Activated CD4-positive, alpha-beta memory T cell treated with anti-CD3 and anti-CD28 coated beads, Interleukin-2, amount 10 ng/mL, durations not matched to agents 7 days and 5 days (primary cell): ENCODE measurements at places on chromosomes 2 and 18. TPM values are rescaled to one million over a fixed set of nuclear protein-coding genes. Genes with fewer than 3 reads are reported as not detected.

Gene VWC2L
- total RNA-seq = not detected

GRCh38 chr2:200356321-200356720 lies 49.8 kb downstream of the SPATS2L start:
- no peak for DNase-seq

Gene TWIST2
- total RNA-seq = not detected

Gene FN1
- total RNA-seq = 2.2 TPM

DNA sequence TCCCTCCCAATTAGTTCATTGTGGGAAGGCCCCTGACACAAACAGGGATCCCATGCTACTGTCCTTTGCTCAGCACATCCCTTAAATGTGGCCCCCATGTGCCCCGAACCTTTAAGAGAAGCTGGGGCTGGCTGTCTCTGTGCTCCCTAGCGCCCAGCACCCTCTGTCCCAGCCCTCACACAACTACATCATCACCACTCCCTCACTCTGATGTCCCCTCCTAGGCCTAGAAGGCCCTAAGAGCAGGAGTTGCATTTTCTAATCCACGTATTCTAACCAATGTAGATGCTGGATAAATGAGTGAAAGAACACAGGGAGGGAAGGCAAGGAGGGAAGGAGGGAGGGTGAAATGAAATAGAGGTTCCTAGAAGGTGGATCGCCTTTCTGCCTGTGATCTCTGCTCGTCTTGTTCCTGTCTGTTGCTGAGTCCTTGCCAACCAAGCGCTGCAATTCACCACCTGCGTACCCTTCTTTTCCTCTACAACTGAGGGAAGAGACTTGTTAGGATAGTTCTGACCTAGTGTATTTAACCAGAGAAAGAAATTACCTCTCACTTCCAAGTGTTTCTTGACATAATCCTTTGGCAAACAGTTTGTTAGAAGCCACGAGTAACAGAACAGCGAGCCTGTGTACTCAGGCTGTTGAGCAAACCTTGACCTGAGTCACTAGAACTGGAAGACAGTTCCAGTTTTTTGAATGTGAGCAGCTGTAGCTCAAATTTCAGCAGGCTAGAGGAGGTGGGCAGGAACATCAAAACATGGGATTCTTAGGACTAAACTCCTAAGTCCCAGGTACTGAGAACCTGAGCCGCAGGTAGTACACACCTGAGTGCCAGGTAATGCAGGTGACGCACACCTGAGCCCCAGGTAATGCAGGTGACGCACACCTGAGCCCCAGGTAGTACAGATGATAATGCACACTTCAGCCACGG lies 181.5 kb upstream of the ID2 start:
- DNase-seq = no peak

DNA sequence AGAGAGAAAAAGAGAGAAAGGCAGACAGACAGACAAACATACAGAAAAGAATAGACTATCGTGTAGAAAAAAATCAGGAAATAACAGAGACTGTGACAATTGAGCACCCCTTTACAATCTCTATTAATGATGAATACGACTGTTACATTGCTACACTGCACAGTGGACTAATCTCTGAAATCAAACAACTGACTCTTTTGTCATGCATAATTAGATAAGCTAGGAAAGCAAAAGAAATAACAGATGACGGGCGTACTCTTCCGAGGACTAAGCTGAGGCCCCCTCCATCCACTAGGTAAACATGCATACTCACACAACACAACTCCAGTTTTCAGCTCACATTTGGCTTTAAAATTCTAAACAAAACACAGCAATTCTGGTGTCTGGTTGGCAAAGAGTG lies 267.0 kb downstream of the NOL4 start:
- no peak for DNase-seq

Gene DNAH7
- not detected for total RNA-seq

- DNase-seq = no peak
Measured at GRCh38 chr2:15565392-15565791, 4.3 kb upstream of the NBAS start.

Gene IL37
- 0.33 TPM for total RNA-seq

DNA sequence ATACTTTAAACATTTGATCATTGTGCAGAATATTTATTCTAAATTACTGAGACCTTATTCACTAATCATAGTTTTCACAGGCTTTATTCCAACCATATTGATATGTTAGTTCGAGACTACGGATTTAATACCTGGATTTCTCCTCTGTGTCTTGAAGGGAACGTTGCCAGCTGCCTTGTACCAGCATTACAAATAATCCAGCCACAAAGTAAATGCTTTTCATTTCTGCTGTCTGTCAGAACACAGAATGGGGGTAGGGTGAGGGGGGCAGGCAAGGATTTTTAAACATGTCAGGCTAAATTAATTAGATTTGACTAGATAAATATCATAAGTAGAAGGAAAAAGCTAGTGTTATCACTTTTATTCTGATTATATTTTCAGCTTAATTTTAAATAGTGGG lies 3.1 kb downstream of the GCG start:
- DNase-seq = no peak

GRCh38 chr2:25129901-25130520 lies 38.4 kb downstream of the POMC start:
- no peak for DNase-seq

GRCh38 chr2:54009549-54009948 lies 38.8 kb upstream of the PSME4 start:
- DNase-seq = no peak
